ENCODE measurements at places on chromosomes 13 and 19.

DNA sequence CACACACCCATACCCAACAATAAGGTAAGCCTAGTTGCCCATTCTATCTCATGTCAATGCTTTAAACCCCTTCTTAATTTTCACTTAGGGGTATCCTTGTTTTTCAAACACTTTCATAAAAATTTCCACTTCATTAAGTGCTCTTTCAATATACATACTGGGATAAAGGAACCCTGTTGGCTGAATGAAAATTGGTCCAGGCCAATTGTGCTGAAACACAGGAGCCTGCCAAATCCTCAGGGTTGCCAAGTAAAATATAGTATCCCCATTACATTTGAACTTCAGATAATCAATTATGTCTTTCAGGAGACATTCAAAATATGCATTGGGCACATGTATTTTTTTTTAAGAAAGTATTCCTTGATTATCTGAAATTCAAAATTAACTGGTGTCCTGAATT lies 1131.1 kb downstream of the SLITRK1 start:
- DNase-seq, result no peak

- no peak for DNase-seq
Measured at GRCh38 chr13:28653111-28653510, 5.8 kb upstream of the POMP start.

DNA sequence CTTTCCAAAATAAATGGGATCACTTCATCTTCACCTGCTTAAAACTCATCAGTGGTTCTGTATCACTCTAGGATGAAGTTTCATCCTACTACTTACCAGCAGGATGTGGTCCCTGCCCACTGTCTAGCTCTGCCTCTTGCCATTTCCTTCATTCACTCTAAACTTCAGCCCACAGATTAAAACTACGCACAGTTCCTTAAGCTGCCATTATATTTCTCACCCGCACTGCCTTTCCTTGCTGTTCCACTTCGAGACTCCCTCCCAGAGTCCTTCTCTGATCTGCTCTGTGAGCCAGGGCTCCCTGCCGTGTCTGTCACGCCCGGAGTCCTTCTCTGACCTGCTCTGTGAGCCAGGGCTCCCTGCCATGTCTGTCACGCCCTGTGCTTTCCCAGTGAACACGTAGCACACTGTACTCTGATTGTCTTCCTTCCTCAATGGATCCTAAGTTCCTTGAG lies 52.0 kb upstream of the NPAS1 start:
- peak; percentile 63 for DNase-seq

GRCh38 chr19:7211191-7211951 lies 82.8 kb downstream of the INSR start:
- no peak for DNase-seq

GRCh38 chr13:100658363-100658762 lies 16.2 kb downstream of the TMTC4 start:
- no peak for DNase-seq

DNA sequence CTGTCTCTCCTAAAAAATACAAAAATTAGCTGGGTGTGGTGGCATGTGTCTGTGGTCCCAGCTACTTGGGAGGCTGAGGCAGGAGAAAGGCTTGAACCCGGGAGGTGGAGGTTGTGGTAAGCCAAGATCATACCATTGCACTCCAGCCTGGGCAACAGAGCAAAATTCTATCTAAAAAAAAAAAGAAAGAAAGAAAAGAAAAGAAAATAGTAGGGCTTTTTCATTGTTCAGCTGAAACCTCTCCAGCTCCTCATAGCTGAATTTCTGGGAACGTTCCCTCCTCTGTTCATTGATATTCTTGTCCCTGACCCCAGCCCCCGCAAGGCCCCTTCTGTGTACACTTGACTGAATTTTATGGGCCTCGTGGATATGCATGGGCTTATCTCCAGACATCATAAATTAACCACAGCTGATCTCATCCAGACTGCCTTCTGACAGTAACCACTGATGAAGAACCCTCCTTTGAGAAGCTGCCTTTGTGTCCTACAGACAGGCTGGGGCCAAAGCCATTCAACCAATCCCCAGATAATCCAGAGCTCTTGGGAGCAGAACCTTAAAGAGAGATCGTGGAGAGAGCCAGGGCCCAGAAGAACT lies at the start of gene ELSPBP1:
TSS of gene ELSPBP1 (plus strand) at position 424 of the 594 bp plus-strand sequence. CDS start 14,036 bp downstream, outside the sequence.
- DNase-seq, result no peak

GRCh38 chr13:33832872-33833271 lies 14.9 kb downstream of the RFC3 start:
- no peak for DNase-seq

- DNase-seq, result peak; percentile 95
Measured at GRCh38 chr19:17292301-17293074, 10.7 kb downstream of the ABHD8 start.

DNA sequence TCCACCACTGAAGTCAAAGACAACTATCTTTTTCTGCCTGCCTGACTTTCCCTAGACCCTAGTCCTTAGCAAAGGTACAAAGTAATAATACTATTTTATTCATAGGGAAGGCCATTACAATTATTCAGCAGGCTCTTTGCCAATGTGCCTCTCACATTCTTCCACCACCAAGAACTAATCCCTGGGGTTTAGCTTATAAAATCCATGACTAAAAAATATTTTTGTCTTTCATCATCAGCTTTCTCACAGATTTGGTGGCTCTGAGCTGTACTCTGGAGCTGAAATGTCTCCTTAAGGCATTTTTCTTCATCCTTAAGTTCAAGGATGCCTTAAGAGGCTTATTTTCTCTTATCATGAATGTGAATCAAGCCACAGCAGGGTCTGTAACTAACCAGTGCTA lies 96.1 kb downstream of the OXGR1 start:
- DNase-seq, result no peak

DNA sequence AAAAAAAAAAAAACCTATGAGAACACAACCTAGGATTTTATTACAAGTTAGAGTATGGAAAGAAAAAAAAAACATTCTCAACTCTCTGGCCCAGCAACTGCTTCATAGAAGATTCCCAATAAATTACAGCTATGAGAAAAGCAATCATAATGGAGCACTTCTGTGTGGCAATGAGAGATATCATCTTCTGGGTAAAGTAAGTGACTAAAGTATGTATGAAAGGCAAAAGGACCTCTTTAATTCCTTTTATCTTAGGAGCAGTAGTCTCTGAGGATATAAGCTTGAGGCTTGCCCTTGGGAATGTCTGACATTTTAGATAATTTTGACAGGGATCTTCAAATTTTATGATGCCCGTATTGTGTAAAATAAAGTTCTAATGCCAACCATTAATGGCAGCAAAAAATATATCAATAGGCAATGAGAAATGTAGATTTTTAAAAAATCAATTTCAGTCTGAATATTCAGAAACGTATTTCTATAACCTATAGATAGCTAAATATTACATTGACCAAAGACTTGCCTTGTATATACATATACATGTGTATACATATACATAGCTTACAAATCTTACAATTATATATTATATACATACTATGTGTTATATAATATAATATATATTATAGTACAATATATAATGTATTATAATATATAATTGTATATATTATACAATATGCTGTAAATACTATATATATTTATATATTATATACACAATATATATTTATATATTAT lies 823.9 kb upstream of the SLITRK1 start:
- no peak for DNase-seq

DNA sequence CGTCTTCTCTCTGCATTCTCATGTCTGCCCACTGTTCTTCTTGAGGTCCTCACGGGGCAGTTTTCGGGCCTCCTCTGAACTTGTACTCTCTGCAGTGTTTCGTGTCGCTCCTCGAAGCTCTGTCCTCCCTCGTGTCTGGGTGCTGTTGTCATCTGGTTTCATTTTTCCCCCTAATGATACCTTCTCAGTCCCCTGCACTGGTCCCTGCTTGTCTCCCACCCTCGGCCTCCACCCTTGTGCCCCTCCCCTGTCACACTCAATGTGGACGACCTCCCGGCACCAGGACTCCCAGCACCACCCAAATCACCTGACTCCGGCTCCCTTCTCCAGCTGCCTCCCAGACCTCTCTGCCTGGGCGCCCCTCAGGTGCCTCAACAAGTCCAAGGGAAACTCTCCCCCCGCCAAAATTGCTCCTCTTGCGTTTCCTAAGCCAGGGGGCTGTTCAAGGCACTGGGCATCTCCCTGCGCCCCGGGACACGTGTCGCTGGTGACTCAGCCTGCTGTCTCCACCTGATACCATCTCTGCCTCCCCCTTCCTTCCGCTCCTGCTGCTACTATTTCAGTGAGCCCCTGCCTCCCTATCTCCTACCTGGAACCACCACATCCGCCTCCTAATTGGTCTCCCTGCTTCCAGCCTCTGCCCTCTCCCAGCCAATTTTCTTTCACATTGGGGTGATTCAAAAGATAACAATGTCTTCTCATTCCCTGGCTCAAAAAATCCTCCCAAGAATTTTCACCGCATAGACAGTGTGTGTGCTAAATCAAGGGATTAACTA lies 49.5 kb downstream of the RFX2 start:
- DNase-seq, result peak; percentile 37

DNA sequence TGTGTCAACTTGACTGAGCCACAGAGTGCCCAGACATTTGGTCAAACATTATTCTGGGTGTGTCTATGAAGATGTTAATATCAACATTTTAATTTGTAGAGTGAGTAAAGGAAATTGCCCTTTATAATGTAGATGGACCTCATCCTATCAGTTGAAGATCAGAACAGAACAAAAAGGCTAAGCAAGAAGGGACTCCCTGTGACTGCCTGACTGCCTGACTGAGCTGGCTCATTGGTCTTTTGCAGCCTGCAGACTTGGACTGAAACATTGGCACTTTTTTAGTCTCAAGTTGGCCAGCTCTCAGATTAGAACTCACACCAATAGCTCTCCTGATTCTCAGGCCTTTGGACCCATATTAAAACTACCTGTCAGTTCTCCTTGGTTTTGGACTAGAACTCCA lies 600.4 kb upstream of the SLITRK6 start:
- DNase-seq, result no peak

DNA sequence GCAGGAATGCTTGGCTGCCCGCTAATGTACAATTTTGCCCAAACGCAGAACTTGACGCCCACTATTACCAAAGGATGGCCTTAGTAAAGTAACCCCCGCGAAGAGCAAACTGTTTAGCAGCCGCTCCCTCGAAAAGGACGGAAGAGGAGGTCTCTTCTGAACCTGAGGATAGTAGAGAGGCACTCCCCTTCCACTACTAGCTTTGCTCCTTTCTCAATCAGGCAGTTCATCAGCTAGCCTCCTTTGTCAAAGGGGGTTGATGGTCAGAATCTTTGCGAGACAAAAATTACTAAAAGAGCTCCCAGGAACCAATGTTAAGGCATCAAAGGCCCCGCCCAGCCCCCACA lies 534 bp downstream of the CAB39L start:
- DNase-seq, result peak; percentile 22

DNA sequence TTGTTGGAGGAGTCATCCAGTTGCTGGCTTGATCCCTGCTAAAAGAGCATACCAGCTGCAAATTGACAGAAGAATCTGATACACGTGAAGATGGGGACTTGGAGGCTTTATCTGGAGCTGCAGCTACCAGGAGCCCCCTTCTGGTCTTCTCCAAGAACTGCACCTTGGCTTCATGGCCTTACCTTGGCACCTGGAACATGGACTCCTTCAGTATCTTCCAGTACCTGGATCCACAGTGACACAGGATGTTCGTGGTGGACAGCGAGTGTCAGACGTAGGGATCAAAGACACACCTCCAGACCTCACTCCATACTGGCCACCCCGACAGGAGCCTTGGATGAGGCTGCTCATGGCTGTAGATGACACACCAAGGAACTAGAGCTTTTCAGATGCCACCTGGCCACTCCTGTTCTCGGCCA lies 9.9 kb upstream of the ACSBG2 start:
- peak; percentile 80 for DNase-seq

GRCh38 chr19:53538378-53539109 lies 599 bp downstream of the ZNF331 start:
- no peak for DNase-seq

GRCh38 chr19:29677001-29677817 lies 11.9 kb downstream of the PLEKHF1 start:
- DNase-seq, result no peak

DNA sequence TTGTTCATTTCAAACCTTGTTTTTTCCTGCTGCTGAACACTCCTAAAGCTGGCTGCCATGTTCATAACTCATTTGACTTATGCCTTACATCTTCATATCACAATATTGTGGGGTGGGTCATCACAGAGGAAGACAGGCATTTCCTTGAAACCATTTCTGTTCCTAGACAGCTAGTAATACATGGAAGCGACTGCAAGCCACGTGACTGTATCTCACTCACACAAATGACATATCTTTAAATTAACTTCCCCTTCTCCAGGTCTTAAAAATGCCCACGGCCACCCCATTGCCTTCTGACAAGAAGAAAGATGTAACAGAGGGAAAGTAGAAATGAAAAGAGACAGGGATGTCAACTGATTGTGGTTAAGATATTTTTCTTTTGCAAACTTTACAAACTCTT lies 236.8 kb downstream of the LMO7 start:
- no peak for DNase-seq

DNA sequence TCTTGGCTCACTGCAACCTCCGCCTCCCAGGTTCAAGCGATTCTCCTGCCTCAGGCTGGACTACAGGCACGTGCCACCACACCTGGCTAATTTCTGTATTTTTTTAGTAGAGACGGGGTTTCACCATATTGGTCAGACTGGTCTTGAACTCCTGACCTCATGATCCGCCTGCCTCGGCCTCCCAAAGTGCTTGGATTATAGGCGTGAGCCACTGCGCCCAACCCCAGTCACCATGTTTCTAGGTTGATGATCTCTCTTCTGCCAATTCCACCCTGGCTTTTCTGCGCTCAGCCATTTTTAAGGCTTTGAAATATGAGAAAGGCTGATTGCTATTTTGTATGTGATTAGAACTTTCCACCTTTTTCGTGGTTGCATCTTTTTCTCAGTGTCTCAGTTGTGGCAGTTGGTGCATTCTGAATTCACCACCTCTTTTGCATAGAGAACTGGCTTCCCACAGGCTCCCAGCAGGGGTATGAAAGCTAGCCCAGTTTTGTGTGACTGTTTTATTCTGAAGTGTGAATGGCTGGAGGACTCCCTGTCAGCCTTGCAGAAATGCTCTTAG lies 15.5 kb downstream of the CEACAM1 start:
- no peak for DNase-seq

- no peak for DNase-seq
Measured at GRCh38 chr19:49573425-49573824, 6.9 kb downstream of the NOSIP start.

GRCh38 chr13:41465898-41466320 lies 8.6 kb downstream of the RGCC start:
- no peak for DNase-seq

GRCh38 chr19:15118248-15118647 lies 11.0 kb downstream of the SYDE1 start:
- DNase-seq, result no peak
